ENCODE measurements at places on chromosomes 4 and X. TPM values are rescaled to one million over a fixed set of nuclear protein-coding genes. Genes with fewer than 3 reads are reported as not detected.

The BEX4 gene
- 24.3 TPM for total RNA-seq

The AR gene
- total RNA-seq = 6.6 TPM

The PABPC4L gene
- 0.65 TPM for total RNA-seq

The ITGB1BP2 gene
- 4.9 TPM for total RNA-seq

The AMTN gene
- not detected for total RNA-seq

The DOCK11 gene
- total RNA-seq = 1.7 TPM

The LRIT3 gene
- 0.07 TPM for total RNA-seq

The EVC2 gene
- 11.5 TPM for total RNA-seq

The VSIG4 gene
- total RNA-seq = not detected

The TRMT44 gene
- 20.5 TPM for total RNA-seq

The FREM3 gene
- total RNA-seq = not detected

The NLGN3 gene
- total RNA-seq = 0.13 TPM

The SHROOM4 gene
- total RNA-seq = 54.1 TPM

The KLHL4 gene
- total RNA-seq = 33.7 TPM

The UTP3 gene
- 34.7 TPM for total RNA-seq

The CT45A3 gene
- total RNA-seq = not detected

The TBX22 gene
- not detected for total RNA-seq

The USP17L15 gene
- not detected for total RNA-seq

The IGFBP7 gene
- 201 TPM for total RNA-seq

The KIF4A gene
- 31.4 TPM for total RNA-seq

The VCX gene
- not detected for total RNA-seq

Data from thoracic aorta endothelial cell (primary cell).